Endodermal cell (in vitro differentiated cells): ENCODE measurements at places on chromosomes 7 and 10. TPM values are rescaled to one million over a fixed set of nuclear protein-coding genes. Genes with fewer than 3 reads are reported as not detected.

Gene DPP6
- total RNA-seq = 3.0 to 3.9 TPM (median 3.5 TPM) in 3 replicates

Gene PRSS37
- total RNA-seq = not detected in 2 replicates

Gene XRCC2
- 5.1 to 30.2 TPM (median 26.9 TPM) in 3 replicates for total RNA-seq

Gene HECW1
- total RNA-seq = 12.0 to 15.7 TPM (median 15.4 TPM) in 3 replicates

Gene GPR26
- not detected in 2 replicates for total RNA-seq

Gene LIPN
- total RNA-seq = not detected in 3 replicates

Gene PTF1A
- not detected in 2 replicates for total RNA-seq

DNA sequence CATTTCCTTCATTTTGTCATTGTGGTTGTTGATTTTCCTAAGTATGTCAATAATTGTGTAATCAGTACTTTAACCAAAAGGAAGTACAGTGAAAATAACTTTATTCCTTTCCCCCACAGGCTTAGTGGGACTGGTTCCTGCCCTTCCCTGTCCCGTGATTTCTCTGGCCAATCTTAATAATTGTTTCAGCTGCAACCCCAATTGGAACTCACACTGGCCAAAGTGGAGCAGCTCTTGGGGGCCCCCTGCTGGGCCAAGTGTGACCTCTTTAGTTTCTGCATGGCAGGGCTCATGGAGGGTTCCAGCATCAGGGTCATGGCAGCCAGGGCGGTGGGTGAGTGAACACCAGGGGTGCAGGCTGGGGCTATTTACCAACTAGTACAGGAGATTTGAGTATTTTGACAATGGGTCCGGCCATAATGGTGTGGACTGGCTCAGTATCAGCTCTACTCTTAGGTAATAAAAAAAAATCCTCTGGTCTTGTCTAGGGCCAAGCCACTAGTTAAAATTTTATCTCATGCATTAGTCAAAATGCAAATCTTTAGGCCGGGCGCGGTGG, 31.7 kb downstream of the CYCS start:
- H3K4me3 ChIP-seq = no peak overlapping the region
- DNase-seq = peak; percentile 96
- H3K36me3 ChIP-seq = no peaks in the 10 kb centered on the region
- H3K4me1 ChIP-seq = no peaks in the 10 kb centered on the region

GRCh38 chr7:99143853-99144672, at the start of gene SMURF1:
SMURF1 (minus strand) TSS chr7:99144108; CDS start chr7:99143780, 328 bp downstream.
- peak; percentile 80 for DNase-seq
- H3K4me3 ChIP-seq = peak within 1 kb of the TSS; percentile 85
- no peaks in the 10 kb centered on the region for H3K27me3 ChIP-seq

GRCh38 chr10:22228167-22228938, 10.5 kb upstream of the EBLN1 start:
- no peak for DNase-seq
- peak overlapping the region; percentile 85 for H3K27ac ChIP-seq
- H3K27me3 ChIP-seq = no peaks in the 10 kb centered on the region

DNA sequence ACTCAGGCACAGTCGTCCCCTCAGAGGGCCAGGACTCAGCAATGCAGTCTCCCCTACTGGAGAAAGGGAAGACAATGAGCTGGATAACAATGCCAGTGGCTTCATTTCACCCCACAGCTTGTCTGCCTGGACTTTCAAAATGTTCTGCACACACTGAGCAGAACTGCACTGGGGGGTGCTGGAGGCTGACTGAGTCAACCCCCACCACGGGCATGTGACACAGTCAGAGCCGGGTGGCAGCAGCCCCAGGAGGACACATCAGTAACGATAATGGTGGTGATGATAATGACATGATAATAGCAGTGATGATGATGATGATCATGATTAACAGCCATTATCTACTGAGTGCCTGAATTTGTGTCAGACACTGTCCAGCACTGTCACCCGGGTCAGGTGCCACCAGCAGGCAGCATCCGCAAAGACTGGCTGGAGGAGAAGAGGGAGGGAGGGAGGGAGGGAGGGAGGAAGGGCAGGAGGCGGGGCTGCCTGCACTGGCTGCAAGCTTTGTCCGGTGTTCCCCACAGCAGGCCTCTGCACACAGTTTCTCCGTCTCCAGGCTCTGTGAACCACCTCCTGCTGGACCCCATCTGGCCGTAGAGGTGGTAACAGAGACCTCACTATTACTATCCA, 67.4 kb downstream of the PLXNA4 start:
- H3K27me3 ChIP-seq = peaks cover 21% of the 10 kb centered on the region
- no peak overlapping the region for H3K27ac ChIP-seq
- H3K4me1 ChIP-seq = peaks cover 18% of the 10 kb centered on the region
- DNase-seq = no peak
- H3K4me3 ChIP-seq = no peak overlapping the region

DNA sequence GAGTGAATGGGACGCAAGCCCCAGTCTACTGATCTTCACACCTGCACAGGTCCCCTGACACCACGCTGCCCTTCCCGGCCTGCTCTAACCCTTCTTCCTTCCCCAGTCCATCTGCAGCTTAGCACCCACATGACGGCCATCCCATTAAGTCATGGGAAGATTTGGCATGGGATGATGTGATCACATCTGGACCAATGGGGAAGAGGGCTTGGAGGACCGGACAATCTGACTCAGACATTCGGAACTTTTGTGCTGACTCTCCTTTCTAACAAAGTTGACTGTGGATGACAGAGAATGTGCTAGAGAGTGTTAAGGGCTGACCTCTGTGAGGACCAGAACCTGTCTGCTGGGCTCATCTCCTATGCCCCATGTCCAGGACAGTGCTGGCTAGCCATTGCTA, 15.6 kb downstream of the CXCL12 start:
- H3K4me1 ChIP-seq = peaks cover 6% of the 10 kb centered on the region
- H3K27me3 ChIP-seq = no peaks in the 10 kb centered on the region
- no peaks in the 10 kb centered on the region for H3K36me3 ChIP-seq
- H3K27ac ChIP-seq = no peak overlapping the region
- no peak for DNase-seq

DNA sequence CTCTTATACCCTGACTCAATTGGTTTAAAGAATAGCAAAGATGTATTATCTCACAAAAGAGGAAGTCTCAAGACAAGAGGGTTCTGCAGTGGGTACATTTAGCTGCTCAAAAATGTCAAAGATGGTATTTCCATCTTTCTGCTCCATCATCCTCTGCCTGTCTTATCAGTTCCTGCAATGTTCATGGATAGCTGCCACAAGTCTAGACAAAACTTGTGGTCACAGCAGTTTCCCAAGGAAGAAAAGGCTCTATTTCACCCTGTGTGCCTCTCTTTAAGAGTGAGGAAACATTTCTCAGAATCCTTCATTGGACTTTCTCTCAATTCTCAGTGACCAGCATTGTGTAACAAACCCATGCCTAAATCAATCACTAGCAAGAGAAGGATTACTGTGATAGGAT, 634.2 kb upstream of the AUTS2 start:
- H3K27ac ChIP-seq = no peak overlapping the region
- no peak overlapping the region for H3K4me3 ChIP-seq
- no peak for DNase-seq
- no peaks in the 10 kb centered on the region for H3K27me3 ChIP-seq
- no peaks in the 10 kb centered on the region for H3K36me3 ChIP-seq

- H3K4me1 ChIP-seq = no peaks in the 10 kb centered on the region
- H3K36me3 ChIP-seq = no peaks in the 10 kb centered on the region
- H3K4me3 ChIP-seq = no peak overlapping the region
- no peak for DNase-seq
- H3K27ac ChIP-seq = no peak overlapping the region
Measured at GRCh38 chr10:84097787-84098353, 41.4 kb upstream of the GHITM start.

GRCh38 chr10:121864168-121864567, 63.7 kb downstream of the ATE1 start:
- no peak overlapping the region for H3K4me3 ChIP-seq
- no peak overlapping the region for H3K27ac ChIP-seq
- peaks cover 45% of the 10 kb centered on the region for H3K36me3 ChIP-seq
- no peaks in the 10 kb centered on the region for H3K27me3 ChIP-seq
- H3K4me1 ChIP-seq = no peaks in the 10 kb centered on the region

- H3K4me1 ChIP-seq = peaks cover 10% of the 10 kb centered on the region
- no peak for DNase-seq
- no peaks in the 10 kb centered on the region for H3K36me3 ChIP-seq
- peak overlapping the region; percentile 11 for H3K27ac ChIP-seq
- no peaks in the 10 kb centered on the region for H3K27me3 ChIP-seq
- peak overlapping the region; percentile 61 for H3K4me3 ChIP-seq
Measured at GRCh38 chr7:121714559-121715303, 158.2 kb upstream of the PTPRZ1 start.

DNA sequence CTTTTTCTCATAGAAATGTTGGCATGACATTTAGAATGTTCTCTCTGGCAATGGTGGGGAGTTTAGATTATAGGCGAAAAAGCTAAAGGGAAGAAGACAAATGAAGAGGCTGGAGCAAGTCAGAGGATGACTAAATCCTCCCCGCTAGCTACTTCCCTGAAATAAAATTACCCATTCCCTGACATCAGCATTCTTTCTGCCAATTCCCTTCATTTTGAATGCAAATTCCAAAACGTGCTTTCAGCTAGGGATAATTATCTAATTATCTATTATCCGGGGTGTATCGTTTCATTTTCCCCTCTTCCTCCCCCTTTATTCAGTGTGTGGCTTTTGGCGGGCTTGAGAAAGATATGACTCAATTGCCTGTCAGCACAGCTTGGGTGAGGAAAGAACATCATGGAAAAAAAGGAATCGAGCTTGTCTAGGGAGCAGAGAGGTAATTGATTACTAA, 672.3 kb downstream of the TNS3 start:
- no peak overlapping the region for H3K4me3 ChIP-seq
- DNase-seq = no peak
- H3K27ac ChIP-seq = no peak overlapping the region
- no peaks in the 10 kb centered on the region for H3K4me1 ChIP-seq
- no peaks in the 10 kb centered on the region for H3K27me3 ChIP-seq

DNA sequence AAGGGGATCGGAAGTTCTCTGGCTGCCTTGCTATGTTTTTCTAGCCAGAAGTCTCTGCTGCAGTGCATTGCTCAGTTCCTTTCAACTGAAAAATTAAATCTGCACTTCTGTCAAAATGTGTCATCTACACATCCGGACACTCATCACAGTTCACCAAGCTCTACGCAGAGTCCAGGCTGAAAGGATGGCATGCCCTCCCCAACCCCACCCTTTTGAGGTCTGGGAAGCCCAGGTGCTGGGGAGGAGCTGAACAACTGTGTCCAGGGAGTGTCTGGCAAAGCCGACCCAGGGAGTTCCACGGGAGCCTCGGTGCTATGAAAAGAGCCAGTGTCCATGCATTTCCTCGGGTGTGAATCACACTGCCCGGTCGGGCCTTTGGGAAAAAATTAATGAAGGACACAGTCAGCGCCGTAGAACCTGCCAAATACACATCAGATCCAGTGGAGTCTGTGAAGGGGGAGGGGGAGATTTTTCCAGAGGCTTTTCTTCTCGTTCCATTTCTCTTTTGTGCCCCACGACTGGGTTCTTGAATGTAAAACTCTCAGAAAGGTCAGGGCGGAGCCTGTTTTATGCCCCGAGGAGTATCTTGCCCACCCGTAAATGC, 757 bp upstream of the PALS2 start:
- H3K36me3 ChIP-seq = no peaks in the 10 kb centered on the region
- H3K27me3 ChIP-seq = peaks cover 25% of the 10 kb centered on the region
- DNase-seq = no peak
- H3K4me1 ChIP-seq = peaks cover 15% of the 10 kb centered on the region
- peak overlapping the region; percentile 82 for H3K4me3 ChIP-seq
- H3K27ac ChIP-seq = peak overlapping the region; percentile 47

DNA sequence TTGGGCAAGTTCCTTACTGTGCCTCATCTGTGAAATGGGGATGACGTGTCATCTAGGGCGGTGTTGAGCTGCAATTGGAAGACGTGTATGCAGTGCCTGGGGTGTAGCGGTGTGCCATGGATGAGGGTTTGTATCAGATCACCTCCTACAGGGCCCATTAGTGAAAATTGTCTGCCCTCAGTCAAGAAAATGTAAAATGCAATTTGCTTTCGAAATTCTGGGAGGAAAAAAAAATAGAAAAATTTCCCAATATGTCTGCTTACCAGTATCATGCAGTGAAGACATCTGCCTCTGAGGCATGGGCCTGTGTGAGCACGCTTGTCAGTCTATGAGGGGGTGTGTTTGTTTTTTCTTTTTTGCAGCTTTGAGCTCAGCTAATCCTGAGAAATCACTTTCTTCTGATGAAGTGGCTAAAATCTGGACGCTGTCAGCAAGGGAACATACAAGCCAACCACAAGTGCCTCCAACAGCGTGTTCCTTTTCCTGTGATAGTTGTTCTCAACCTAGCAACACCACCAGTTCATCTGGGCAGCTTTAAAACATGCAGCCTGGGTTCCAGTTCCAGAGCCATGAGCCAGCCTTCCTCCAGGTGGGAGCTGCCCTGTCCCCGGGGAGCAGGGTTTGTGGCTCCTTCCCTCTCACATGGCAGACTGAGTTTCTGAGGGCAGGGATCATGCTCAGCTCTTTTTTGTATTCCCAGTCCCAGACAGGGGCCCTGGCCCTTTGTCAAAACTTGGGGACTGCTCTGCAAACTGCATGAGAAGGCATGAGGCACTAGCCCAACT, 10.3 kb downstream of the FAM241B start:
- no peaks in the 10 kb centered on the region for H3K4me1 ChIP-seq
- H3K4me3 ChIP-seq = no peak overlapping the region
- H3K36me3 ChIP-seq = no peaks in the 10 kb centered on the region
- H3K27ac ChIP-seq = no peak overlapping the region

DNA sequence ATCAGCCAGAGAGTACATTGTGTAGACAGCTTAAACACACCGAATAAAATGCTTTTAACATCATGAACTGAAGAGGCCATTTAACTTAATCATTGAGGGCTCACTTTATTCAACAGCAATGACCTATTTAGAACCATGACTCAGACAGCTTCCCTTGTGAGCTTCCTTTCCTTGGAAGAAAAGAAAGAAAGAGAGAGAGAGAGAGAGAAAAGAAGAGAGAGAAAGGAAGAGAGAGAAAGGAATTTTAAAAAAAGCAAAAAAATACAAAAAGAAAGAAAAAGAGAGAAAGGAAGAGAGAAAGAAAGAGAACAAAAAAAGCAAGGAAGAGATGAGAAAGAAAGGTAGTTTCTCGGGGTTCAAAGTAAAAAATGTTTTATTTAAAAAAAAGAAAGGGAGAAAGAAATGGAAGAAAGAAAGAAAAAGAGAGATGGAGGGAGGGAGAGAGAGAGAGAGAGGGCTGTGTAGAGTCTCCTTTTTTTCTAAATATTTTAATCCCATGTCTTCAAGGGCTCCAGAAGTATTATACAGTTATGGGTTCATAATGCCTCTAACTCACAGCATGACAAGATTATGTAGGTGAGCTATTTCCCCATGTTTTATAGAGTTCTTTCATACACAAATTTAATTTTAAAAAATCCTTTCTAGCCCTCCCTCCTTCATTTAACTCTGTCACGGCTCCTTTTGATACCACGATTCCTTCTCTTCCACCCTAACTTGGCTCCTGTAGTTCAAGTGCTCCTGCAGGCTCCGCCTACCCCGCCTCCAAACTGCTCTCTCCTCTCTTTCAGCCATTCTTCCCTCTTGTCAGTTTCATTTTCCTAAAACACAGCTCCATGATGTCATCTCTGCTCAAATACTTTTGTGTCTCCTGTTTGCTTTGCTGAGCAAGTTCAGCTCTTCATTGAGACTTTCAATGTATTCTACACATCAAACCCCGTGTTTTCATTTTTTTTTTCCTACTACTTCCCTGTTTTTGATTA, 85.5 kb downstream of the PRTFDC1 start:
- H3K36me3 ChIP-seq = no peaks in the 10 kb centered on the region
- no peak overlapping the region for H3K27ac ChIP-seq
- H3K27me3 ChIP-seq = no peaks in the 10 kb centered on the region
- no peak overlapping the region for H3K4me3 ChIP-seq

GRCh38 chr7:69693042-69693441, 94.8 kb downstream of the AUTS2 start:
- H3K27ac ChIP-seq = no peak overlapping the region
- DNase-seq = no peak
- H3K4me1 ChIP-seq = peaks cover 15% of the 10 kb centered on the region

GRCh38 chr7:128738570-128739047, 550 bp upstream of the CALU start:
- no peak for DNase-seq
- H3K4me3 ChIP-seq = peak overlapping the region; percentile 98
- peaks cover 4% of the 10 kb centered on the region for H3K4me1 ChIP-seq
- H3K27ac ChIP-seq = peak overlapping the region; percentile 69
- no peaks in the 10 kb centered on the region for H3K36me3 ChIP-seq
- H3K27me3 ChIP-seq = no peaks in the 10 kb centered on the region
